ENCODE measurements at places on chromosomes 6 and 20. TPM values are rescaled to one million over a fixed set of nuclear protein-coding genes. Genes with fewer than 3 reads are reported as not detected.

The BPIFB4 gene
- total RNA-seq: not detected

The ENPP3 gene
- total RNA-seq: 0.34 TPM

DNA sequence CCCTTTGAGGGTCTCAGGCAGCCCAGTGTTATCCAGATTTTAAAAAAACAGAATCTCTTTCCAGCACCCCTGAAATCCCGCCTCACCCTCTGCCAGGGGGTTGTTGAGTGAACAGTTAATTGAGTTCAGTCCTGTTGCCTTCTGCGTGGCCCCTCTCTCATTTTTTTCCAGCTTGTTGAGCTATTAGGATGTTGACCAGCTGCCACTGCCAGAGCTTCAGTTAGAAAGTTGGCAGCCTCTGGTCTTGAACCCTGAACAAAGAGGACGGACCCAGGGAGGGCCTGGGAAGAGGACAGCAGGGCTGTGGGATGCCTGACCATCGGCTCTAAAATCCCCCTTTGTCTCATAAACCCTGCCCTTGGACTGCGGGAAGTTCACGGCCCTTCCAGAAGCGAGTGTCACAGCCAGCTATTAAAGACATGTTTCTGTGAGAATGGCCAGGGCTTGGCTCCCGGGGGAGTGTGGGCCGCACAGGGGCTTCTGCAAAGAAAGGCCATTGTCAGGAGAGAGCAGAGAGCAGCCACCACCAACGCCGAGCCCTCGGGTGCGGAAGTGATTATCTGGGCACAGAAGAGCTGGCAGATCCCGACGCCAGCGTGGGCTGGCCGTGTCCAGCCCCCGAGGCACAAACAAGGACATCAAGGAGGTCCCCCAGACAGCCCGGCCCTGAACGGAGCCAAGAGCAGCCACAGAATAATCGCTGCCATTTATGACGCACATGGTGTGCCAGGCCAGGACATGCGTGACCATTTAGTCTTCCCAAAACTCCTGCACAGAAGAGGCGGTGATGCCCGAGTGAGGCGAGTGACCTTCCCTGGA, 189.0 kb downstream of the ANKRD60 start:
- H3K36me3 ChIP-seq: no peaks in the 10 kb centered on the region
- no peak overlapping the region for H3K27ac ChIP-seq
- no peak overlapping the region for H3K4me3 ChIP-seq
- no peak for DNase-seq

The REM1 gene
- total RNA-seq: not detected

DNA sequence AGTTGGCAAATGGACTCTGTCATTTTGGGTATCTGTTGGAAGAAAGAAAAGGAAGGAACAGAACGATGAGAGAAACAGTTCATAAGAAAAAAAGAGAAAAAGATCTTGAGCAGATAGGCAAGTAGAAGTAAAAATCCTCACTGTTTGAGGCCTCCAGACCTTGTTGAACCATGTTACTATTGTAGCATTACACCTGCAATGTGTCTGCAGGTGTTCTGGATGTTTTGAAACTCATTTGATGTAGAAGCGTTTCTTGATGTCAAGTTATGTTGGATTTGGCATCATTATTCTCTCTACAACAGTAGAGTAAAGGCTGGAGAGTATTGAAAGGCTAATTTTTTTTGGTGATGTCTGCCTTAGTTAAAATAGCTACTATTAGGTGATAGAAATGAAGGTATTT, 108.7 kb downstream of the CARMIL1 start:
- DNase-seq: no peak
- H3K4me3 ChIP-seq: no peak overlapping the region
- H3K36me3 ChIP-seq: no peaks in the 10 kb centered on the region
- H3K4me1 ChIP-seq: no peaks in the 10 kb centered on the region
- no peak overlapping the region for H3K27ac ChIP-seq

The NRSN1 gene
- not detected for total RNA-seq

DNA sequence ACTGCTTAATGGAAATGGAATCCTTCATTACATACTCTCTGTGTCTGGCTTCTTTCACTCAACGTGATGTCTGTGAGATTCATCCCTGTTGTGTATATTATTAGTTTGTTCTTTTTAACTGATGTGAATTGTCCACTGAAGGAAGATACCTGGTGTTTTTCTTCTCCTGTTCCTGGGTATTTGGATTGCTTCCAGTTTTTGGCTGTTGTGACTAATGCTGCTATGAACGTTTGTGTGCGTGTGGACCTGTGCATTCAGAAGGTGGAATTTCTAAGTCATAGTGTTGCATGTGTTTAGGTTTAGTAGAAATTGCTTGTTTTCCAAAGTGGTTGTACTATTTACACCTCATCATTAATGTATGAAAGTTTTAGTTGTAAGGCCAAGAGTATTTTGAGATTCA, 3.8 kb downstream of the TULP4 start:
- H3K4me1 ChIP-seq: no peaks in the 10 kb centered on the region
- no peaks in the 10 kb centered on the region for H3K27me3 ChIP-seq
- DNase-seq: no peak
- H3K27ac ChIP-seq: no peak overlapping the region
- H3K36me3 ChIP-seq: peaks cover 9% of the 10 kb centered on the region

- no peak overlapping the region for H3K27ac ChIP-seq
- no peak for DNase-seq
- no peaks in the 10 kb centered on the region for H3K36me3 ChIP-seq
- H3K4me3 ChIP-seq: no peak overlapping the region
- peaks cover 2% of the 10 kb centered on the region for H3K27me3 ChIP-seq
- no peaks in the 10 kb centered on the region for H3K4me1 ChIP-seq
Measured at GRCh38 chr20:43977962-43978361, 63.3 kb downstream of the TOX2 start.

The PROKR2 gene
- total RNA-seq: not detected

DNA sequence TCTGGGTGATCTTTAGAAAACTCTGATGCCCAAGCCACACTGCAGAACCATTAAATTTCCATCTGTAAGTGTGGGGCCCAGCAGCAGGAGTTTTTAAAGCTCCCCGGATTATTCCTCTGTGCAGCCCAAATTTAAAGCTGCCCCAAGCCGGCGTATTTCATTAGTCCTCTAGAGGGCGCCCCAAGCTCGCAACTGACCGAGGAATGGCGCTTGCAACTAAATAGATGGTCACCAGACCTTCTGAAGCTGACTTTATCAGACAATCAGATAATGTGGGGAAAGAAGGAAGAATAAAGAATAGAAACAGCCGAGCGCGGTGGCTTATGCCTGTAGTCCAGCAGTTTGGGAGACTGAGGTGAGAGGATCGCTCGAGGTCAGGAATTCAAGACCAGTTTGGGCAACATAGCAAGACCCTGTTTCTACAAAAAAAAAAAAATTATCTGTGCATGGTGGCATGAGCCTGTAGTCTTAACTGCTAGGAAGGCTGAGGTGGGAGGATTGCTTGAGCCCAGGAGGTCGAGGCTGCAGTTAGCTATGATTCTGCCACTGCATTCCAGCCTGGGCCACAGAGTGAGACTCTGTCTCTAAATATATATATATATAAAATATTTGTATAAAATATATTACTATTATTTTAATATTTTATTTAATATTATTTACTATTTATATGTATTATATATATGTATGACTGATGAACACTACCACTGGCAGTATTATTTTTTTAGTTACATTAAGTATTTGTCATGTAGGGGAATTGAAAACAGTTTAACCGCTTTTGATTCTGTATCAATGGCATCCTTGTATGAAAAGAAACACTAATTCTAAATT, 56.0 kb downstream of the OTOR start:
- H3K27me3 ChIP-seq: peaks cover 33% of the 10 kb centered on the region
- no peak overlapping the region for H3K27ac ChIP-seq
- no peaks in the 10 kb centered on the region for H3K4me1 ChIP-seq
- no peaks in the 10 kb centered on the region for H3K36me3 ChIP-seq

The CALHM4 gene
- total RNA-seq: not detected

DNA sequence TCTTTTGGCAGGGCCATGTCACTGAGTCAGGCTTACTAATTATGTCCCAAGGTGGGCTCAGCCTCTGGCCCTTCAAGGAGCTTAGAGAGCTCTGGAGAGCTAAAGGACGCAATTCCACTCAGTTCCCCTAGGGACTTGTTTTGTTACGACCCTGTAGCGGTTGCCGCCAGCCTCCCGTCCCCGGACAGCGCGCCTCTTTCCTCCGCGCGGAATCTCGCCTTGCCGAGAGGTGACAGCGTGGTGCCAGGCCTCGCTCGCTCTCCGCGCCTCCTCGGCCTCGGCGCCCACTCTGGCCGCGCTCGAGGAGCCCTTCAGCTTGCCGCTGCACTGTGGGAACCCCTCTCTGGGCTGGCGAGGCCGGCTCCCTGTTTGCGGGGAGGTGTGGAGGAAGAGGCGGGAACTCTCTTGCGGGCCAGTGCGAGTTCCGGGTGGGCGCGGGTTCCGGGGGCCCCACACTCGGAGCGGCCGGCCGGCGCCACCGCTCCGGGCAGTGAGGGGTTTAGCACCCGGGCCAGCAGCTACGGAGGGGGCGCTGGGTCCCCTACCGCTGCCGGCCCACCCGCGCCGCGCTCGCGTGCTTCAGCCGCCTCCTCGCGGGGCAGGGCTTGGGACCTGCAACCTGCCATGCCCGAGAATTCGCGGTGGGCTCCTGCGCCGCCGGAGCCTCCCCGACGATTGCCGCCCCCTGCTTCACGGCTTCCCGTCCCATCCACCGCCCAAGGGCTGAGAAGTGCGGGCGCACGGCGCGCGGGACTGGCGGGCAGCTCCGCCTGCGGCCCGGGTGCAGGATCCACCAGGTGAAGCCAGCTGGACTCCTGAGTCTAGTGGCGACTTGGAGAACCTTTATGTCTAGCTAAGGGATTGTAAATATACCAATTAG, 9.9 kb upstream of the ZNF311 start:
- H3K4me3 ChIP-seq: no peak overlapping the region
- H3K4me1 ChIP-seq: peaks cover 28% of the 10 kb centered on the region

GRCh38 chr6:151962246-151962846, 154.9 kb downstream of the ESR1 start:
- H3K27me3 ChIP-seq: no peaks in the 10 kb centered on the region
- H3K4me1 ChIP-seq: peaks cover 3% of the 10 kb centered on the region
- no peaks in the 10 kb centered on the region for H3K36me3 ChIP-seq
- no peak overlapping the region for H3K27ac ChIP-seq
- no peak overlapping the region for H3K4me3 ChIP-seq

GRCh38 chr6:68343901-68344300, 291.2 kb upstream of the ADGRB3 start:
- no peak overlapping the region for H3K4me3 ChIP-seq
- no peak overlapping the region for H3K27ac ChIP-seq
- H3K4me1 ChIP-seq: no peaks in the 10 kb centered on the region
- DNase-seq: no peak
- H3K27me3 ChIP-seq: no peaks in the 10 kb centered on the region

The TMEM74B gene
- not detected for total RNA-seq

- no peak overlapping the region for H3K27ac ChIP-seq
- H3K4me3 ChIP-seq: no peak overlapping the region
- no peak for DNase-seq
- H3K36me3 ChIP-seq: no peaks in the 10 kb centered on the region
- H3K27me3 ChIP-seq: no peaks in the 10 kb centered on the region
Measured at GRCh38 chr20:19253916-19254820, 41.7 kb downstream of the SLC24A3 start.

The DEFB124 gene
- not detected for total RNA-seq

The MICA gene
- total RNA-seq: 10.6 TPM

GRCh38 chr20:64216910-64217309, 38.6 kb upstream of the PCMTD2 start:
- H3K36me3 ChIP-seq: no peaks in the 10 kb centered on the region
- no peak for DNase-seq
- peaks cover 26% of the 10 kb centered on the region for H3K4me1 ChIP-seq
- H3K27ac ChIP-seq: no peak overlapping the region

DNA sequence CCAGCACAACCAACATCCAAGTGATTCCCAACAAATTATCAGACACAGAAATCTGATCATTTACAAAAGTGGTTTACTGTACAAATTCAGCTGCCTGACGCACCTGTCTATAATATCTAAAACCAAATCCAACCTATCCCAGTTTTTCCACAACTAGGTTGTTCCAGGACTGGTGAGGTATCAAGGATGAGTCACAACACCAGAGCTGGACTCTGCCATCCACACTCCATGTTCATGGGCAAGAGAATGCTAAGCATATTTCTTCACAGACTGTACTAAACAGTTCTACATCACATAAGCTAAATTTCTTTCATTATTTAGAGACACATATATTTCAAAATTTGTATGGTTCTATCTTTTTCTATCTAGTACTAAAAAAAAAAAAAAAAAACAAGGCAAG, 141.6 kb downstream of the BTBD9 start:
- no peak for DNase-seq
- H3K4me3 ChIP-seq: no peak overlapping the region
- H3K27me3 ChIP-seq: no peaks in the 10 kb centered on the region
- H3K36me3 ChIP-seq: no peaks in the 10 kb centered on the region

The TSBP1 gene
- not detected for total RNA-seq

The MLIP gene
- total RNA-seq: not detected

- peak overlapping the region; percentile 52 for H3K27ac ChIP-seq
- H3K27me3 ChIP-seq: no peaks in the 10 kb centered on the region
- no peaks in the 10 kb centered on the region for H3K36me3 ChIP-seq
- peak overlapping the region; percentile 2 for H3K4me3 ChIP-seq
- no peak for DNase-seq
- H3K4me1 ChIP-seq: peaks cover 43% of the 10 kb centered on the region
Measured at GRCh38 chr20:53706466-53707370, 113.1 kb upstream of the ZNF217 start.

The SLC35F1 gene
- total RNA-seq: not detected

The RBM38 gene
- total RNA-seq: 604 TPM

DNA sequence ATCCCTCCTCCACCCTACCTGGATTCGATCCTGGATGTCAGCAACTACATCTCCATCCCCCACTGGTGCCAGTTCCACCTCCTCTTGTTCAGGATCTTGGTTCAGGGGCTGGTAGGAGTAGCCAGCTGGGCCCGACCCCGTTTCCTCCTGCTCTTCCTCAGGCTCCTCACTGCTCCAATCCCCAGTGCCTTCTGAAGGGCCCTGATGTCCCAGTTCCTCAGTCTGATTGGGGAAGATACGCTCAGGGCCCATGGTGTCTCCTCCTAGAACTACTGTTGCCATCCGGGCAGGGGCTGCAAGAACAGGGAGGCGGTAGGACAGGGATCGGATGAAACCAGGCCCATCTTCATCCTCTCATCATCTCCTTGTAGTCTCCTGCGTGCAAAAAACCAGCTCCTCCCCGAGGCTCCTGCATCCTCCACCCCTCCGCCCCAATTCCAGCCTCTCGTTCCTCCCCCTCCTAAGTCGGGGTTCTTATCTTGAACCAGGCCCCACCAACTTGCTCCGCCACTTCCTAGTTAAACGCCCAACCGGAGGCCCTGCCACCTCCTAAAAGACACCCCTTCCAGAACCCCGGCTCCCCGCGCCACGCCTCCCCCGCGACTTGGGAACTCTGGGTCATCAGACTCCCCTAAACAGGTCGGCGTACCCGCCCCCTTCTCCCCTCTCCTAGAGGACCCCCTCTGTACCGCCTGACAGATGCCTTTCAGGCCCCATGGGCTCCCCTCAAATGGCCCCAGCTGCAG, 476 bp downstream of the MEA1 start:
- H3K27ac ChIP-seq: peak overlapping the region; percentile 51
- H3K4me3 ChIP-seq: peak overlapping the region; percentile 86
- H3K4me1 ChIP-seq: peaks cover 55% of the 10 kb centered on the region
- no peaks in the 10 kb centered on the region for H3K27me3 ChIP-seq
- peaks cover 61% of the 10 kb centered on the region for H3K36me3 ChIP-seq
- DNase-seq: no peak

The C2 gene
- 2.3 TPM for total RNA-seq

GRCh38 chr6:3946778-3947177, 97.6 kb downstream of the FAM50B start:
- H3K27ac ChIP-seq: no peak overlapping the region
- H3K4me3 ChIP-seq: no peak overlapping the region
- no peaks in the 10 kb centered on the region for H3K4me1 ChIP-seq
- no peak for DNase-seq
- H3K36me3 ChIP-seq: no peaks in the 10 kb centered on the region

All from CD4-positive, alpha-beta T cell (primary cell).